Stimulated activated CD8-positive, alpha-beta memory T cell treated with anti-CD3 and anti-CD28 coated beads, Interleukin-15, amount 100 ng/mL, for 1 hour (primary cell): ENCODE measurements at places on chromosomes 2 and 18.

DNA sequence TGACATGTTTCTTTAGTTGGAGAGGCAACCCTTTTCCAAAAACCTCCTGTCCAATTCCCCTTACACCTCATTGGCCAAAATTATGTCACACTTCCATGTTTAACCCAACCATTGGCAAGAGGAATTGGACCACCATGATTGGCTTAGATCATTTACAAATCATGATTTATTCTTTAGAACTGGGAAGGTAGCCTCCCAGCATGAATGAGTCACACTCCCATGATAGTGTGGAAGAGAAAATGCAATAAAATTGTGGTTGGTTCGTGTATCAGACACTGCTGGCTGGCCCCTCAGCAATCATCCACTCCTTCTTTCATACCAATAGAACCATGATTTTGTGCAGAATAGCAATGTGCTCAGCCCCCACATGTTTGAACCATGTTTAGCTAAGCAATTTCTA is 156.6 kb upstream of the ACVR2A start:
- DNase-seq, result no peak

- no peak for DNase-seq
Measured at GRCh38 chr2:140504601-140505000, 1626.2 kb downstream of the LRP1B start.

DNA sequence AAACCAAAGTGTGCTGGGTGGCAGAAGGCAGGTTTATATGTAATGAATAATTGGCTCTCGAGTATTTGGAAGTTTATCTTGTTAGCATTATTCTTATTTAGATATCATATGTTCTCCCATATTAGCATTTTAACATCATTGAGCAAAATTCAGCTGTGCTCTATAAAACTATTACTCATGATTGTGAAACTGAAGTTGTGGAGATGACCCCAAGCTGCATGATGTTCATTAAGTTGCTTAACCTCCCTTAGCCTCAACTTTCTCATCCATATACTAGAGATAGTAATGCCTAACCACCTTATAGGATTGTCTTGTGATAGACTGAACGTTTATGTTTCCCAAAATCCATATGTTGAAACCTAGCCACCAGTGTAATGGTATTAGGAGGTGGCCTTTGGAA is 346.3 kb downstream of the SATB2 start:
- DNase-seq, result no peak

DNA sequence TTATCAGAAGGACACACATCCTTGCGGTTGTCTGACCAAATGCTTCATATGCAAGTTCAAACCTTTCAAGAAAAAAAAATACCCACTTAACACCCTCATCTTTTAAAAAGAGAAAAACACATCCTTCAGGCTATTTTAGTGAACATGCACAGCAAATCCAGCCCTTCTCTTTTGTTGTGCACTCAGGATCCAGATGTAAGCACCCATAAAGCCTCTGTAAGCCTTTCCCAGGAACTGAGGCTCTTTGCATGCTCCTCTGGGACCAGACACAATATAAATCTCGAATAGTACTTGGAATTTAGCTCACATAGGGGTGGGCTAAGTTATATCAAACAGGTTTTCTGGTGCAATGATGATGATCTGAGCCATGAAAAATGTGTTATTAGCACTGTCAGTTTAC is 308.8 kb upstream of the FAM98A start:
- no peak for DNase-seq
